ENCODE measurements at places on chromosomes 7 and 10. TPM values are rescaled to one million over a fixed set of nuclear protein-coding genes. Genes with fewer than 3 reads are reported as not detected.

- no peak for DNase-seq
Observed at GRCh38 chr10:132942101-132943057, at the start of gene CFAP46. Gene CFAP46 (minus strand): TSS chr10:132942570. CDS start chr10:132942484, 86 bp downstream.

DNA sequence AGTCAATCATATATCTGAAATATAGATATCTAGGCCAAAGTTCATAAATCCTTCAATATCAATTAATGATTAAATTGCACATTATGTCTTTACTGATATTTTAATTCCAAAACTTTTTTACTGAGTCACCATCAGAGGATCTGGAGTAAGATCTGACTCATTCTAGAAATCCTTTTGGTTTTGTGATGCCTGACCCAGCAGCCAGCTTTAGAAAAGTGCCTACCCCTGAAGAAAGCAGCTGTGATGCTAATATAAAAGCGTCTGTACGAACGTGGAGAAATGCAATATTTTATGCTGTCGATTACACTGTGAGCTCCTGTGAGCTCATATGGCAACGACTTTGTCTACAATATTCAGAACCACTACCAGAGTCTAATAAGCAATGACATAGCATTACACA, 142.5 kb upstream of the LRRTM3 start:
- no peak for DNase-seq

Gene TMEM273
- 1.3 TPM for total RNA-seq

Gene LRRC18
- total RNA-seq: not detected

DNA sequence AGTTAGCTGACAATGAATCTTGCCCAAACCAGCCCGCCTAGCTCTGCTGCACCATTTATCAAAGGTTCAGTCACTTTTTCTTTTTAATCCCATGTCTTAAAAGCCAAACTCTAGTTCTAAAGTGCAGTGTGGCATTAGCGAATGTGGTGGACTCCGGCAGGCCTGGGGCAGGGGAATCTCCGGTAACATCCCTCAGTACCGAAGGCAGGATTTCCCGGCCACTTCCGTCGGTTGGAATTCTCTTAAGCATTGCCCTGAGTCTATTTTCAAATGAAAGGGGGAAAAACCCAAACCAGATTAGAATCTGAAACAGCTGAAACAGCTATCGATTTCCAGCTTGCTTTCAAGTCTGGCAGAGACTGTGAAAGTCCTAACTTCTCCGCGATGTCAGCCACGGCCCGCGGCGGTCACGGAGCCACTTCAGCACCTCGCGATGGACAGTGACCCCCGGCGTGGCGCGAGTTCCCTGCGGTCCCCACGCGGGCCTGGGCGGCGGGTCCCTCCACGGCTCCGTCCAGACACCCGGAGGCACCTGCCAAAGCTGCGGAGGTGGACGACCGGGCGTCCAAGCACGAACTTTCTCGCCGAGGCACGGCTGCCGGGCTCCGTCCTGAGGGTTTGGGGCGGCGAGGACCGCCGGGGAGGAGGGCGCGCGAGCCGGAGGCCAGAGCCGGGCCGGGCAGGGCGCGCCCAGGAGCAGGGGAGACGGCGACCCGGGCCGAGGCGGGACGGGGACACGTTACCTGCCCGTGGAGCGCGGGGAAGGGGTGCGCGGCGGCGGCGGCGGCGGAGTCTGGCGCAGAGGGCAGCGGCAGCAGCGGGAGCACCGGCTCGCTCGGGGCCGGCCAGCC, 745 bp downstream of the TCERG1L start:
- no peak for DNase-seq

GRCh38 chr10:124285587-124286527, 132.9 kb downstream of the OAT start:
- no peak for DNase-seq

Measured in pulmonary artery endothelial cell (primary cell).